ENCODE measurements at places on chromosomes 12 and 14.

DNA sequence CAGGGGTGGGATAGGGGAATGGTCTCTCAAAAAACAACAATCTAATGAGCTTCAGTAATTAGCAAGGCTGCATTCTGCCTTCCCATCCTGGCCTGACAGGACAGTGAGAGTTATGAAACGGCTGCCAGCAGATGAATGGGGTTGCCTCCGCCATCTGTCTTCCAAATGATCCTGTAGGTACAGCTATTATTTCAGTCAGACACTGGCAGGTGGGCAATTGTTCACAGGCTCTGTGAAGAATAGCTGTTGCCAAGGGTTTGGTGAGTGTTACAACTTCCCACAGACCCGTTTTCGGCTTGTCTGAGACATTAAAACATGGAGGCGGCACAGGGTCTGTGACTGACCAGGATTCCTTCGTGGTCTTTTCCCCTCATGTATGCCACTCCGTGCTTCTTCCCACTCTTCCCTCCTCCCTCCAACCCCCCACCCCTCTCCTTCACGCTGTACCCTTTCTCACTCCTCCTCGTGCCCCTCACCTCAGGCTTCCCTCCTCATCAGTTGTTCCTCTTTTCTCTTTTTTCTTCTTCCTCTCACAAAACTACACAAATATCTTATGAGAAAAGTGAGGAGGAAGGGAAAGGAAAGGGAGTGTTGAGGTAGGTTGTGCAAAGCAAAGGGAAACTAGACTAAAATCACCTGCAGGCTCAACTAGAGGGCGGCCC is 160.8 kb upstream of the GZMB start:
- no peak for DNase-seq

DNA sequence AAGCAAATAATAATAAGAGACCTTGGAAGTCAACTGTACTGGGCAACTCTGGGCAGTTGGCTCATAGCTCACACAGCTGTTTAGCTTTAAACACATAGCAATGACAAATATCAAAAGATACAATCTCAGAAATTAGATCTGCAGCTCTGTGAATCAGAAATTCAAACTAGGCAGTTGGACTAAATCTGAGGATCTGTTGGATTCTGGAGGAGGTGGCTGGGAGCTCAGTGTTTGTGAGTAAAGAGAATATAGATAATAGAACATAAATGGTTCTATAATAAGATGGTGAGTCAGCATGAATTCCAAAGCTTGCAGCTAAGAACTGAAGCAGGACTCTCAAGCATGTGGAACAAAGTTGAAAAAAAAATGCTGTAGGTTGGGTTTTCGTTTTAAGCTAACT is 1949.4 kb upstream of the SEL1L start:
- peak; percentile 79 for DNase-seq

GRCh38 chr14:68234101-68234905 is 414.7 kb downstream of the RAD51B start:
- DNase-seq, result peak; percentile 55

GRCh38 chr12:6396031-6396430 is 12.1 kb downstream of the LTBR start:
- peak; percentile 33 for DNase-seq

GRCh38 chr14:56524971-56525677 is 54.5 kb upstream of the TMEM260 start:
- DNase-seq, result no peak

DNA sequence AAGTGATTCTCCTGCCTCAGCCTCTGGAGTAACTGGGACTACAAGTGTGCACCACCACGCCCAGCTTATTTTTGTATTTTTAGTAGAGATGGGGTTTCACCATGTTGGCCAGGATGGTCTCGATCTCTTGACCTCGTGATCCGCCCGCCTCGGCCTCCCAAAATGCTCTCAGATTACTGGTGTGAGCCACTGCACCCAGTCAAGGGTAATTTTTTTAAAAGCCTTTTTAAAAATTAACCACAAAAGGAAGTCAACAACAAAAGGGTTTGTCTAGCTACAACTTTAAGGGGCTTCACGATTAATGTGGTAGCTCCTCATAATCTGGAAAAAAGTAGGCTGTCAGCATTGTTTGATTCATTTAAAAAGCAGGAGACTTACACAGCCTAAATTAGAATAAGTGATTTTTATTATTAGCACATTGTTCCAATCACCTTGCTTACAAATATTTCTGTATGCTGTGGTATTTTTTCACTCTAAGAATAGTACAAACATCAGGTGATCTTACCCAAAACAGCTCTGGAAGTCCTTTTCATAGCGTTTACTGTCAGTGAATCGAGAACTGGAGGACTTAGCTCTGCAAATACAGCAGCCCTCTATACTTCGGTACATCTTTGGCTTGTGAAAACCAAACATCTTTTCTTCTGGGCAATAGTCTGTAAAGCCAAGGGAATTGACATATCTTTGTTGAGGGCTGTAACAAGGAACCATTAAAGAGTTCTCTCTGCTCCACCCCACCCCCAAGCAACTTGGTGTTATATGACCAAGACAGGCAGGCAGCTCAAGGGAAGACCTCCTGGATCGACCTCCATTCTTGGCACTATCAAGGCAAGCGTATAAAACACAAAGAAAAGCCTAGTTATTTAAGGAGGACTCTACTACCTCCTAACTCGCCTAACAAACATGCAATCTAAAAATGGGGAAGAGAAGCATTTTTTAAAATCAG is 28.1 kb downstream of the SINHCAF start:
- DNase-seq, result no peak

- DNase-seq, result no peak
These were observed 334.9 kb upstream of the PRICKLE1 start for GRCh38 chr12:42924482-42924881.

- no peak for DNase-seq
These were observed 5.1 kb upstream of the TMED10 start for GRCh38 chr14:75181293-75182062.

DNA sequence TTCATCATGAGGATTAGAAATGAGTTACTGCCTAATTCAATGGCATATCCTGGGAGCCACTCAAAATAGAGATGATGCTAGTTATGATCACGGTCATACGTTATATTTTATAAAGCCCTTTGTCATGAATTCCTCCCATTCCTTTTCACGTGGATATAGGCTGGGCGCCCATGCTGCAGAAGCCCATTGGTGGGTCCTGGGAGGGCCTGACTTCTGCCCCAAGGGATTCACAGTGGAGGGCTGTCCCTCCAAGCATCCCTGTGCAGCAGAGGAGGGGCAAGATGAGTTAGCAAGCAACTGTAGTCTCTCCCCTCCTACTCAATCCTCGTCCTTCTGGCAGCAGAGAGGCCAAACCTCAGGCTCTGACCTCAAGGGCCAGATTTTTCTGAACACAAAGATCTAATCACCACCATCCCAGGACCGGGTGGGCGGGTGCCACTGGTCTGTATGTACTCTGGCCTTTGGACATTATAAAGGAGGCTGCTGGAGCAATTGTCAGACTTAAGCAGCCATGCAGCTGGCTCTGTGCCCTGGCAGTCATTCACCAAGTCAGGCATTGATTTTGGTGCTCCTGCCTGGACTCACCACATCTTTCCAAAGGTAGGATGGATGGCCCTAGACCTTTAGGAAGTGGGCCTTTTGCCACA is 8.6 kb downstream of the GLTP start:
- DNase-seq, result peak; percentile 23

GRCh38 chr12:69024413-69024812 is 91.4 kb upstream of the CPM start:
- DNase-seq, result no peak

DNA sequence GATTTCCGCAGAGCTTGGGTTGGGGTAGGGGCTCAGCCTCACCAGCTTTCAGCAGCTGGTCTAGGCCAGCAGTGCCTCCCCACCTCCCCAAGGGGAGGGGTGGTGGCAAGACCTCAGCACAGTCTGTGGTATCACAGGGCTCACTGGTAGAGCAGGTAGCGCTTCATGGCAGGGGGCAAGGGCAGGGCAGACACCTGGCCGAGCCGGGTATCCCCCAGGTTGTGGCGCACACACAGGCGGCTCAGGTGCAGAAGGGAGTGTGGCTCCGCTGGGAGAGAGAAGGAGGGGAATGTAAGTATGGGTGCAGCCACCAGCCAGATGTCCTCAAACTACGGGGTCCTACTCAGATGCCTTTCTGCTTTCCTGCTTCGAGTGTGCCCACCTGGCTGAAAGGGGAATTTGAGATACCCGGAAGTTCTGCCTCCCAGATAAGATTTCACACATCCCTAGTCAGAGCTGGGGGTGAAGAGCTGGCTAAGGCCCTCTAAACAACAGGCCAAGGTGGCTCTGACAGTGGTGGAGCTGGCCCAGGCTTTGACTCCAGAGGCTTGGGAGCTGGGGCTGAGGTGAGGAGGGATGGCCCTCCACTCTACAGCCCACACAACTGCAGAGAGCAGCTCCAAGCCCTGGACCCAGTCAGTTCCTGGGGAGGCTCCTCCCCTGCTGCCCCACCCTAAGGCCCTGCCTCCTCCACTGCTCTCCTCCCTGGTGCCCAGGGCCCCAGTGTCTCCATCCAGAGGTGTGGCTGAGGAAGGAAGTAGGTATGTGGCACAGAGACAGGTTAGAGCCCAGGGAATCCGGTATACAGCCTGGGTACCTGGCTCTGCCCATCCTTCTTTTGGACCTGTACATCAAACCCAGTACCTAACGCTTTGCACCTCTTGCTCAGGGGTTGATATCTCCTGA is 1.8 kb downstream of the SPSB2 start:
- no peak for DNase-seq

GRCh38 chr12:93153321-93153720 is 224.2 kb upstream of the EEA1 start:
- DNase-seq, result peak; percentile 86

GRCh38 chr12:85996280-85996679 is 122.2 kb downstream of the NTS start:
- no peak for DNase-seq

GRCh38 chr12:48996794-48997718 is 2.1 kb downstream of the DDN start:
- DNase-seq, result peak; percentile 67

- no peak for DNase-seq
These were observed 182.4 kb downstream of the DICER1 start for GRCh38 chr14:94974893-94975292.

- no peak for DNase-seq
These were observed 1.6 kb downstream of the DNAJC14 start for GRCh38 chr12:55827806-55828205.

DNA sequence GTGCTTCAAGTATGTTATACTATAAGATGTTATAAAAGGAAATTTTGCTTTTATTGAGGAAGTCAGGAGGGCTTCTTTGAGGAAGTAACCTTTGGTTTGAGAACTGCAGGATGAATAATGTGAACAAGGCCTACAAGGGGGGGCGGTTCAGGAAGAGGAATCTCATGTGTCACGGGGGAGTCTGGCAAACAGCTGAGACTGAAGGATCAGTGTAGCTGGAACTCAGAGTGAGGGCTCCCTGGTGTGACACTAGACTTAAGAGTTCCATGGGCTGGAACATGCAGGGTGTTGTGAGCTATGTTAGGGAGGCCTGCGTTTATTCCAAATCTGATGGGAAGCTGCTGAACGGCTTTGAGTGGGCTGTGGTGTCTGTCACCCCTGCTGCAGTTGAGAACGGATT is 62.3 kb downstream of the UNC79 start:
- no peak for DNase-seq

DNA sequence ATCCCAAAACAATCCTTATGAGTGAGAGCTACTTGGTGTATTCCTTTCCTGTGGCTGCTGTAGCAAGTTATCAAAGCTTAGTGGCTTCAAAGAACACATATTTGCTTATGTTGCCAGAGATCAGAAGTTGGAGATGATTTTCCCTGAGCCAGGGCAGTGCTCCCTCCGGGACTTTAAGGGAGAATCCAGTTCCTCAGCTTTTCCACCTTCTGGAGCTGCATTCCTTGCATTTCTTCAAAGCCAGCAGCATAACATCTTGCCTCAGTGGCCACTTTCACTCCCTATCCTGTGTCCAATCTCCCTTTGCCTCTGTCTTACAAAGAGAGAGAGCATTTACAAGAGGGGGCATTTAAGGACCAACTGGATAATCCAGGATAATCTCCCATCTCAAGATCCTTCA is 33.7 kb downstream of the P2RX7 start:
- no peak for DNase-seq

DNA sequence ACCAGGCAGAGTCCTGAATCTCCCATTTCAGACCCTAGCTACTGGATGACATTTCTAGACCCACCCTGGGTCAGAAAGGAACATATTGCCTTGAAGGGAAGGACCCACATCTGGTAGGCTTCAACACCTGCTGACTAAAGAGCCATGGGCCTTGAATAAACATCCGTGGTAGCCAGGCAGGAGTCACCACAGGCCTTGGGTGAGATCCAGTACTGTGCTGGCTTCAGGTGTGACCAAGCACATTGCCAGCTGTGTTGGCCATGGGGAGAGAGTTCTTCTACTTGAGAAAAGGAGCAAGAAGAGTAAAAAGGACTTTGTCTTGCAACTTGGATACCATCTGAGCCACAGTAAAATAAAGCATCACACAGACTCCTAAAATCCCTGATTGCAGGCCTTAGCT is 332.6 kb downstream of the SLC16A7 start:
- peak; percentile 16 for DNase-seq

DNA sequence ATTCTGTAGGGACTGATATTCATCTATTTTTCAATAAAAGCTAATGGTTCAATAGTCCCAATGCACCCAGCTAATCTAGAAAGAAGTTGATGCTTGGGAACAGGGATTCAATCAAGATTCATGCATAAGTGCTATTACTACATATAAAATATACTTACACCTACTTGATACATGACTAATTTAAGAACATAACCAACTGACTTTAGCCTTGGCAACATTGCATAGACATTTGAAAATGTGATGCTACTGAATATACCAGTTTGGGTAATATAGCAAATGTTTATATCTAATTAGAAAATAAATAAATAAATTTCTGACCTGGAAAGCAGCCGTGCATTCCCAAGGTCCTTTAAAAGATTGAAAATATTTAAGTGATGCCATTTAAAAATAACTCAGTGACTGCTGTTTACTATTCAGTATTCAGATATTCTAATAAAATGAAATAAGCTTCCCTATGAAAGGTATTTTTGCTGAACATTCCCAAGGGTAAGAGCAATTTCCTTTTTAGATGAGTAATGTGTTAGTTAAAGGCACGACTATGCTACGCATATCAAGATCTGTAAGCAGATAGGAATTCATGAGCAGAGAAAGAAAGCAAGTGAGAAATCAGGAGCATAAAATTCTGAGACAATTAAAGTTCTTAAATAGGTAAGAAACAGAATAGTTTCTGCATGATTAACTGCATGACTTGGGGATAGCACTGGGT is 160.6 kb upstream of the SYT1 start:
- DNase-seq, result peak; percentile 91

DNA sequence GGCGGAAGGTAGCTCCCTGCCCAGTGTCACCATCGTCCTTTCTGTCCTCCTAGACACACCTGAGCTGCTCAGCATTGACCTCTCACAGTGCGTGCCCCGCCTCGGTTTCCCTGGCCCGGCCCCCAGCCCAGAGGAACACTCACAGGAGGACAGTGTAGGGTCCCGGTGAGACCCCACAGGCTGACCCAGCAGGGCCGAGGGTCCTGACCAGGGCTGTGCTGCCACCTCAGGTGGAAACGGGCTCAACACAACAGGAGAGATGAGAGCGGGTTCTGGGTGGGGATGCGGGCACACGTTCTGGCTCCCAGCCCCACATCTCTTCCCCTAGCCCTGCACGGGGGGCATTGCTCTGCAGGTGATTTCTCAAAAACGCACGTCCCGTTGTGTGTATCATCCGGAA is 98.1 kb downstream of the PIWIL1 start:
- DNase-seq, result no peak

Measured in IMR-90 (cell line).